ENCODE measurements at places on chromosomes 2 and 18. TPM values are rescaled to one million over a fixed set of nuclear protein-coding genes. Genes with fewer than 3 reads are reported as not detected.
A peak's percentile ranks its signal among the peaks of the same experiment; 100 is the strongest.

Gene CHRNG
- total RNA-seq = not detected

DNA sequence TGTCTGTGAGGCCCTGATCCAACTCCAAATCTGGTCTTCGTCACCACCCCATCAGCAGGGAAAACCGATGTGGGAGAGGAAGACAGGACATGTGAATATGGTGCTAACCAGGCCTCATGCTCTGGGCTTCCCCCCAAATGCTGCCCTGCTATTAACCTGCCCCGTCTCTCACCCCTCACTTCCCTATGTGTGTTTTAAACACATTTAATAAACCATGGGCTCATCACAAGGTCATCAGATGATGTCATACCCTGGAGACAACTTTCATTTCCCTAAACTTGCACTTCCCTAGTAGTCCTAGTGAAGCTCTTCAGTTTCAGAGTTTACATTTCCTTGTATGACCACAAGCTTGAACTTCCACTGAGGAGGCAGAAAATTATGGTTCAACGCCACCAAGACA is 49.9 kb downstream of the CD8B2 start:
- ATAC-seq = no peak

GRCh38 chr2:41000906-41001305 is 549.0 kb upstream of the SLC8A1 start:
- ATAC-seq = no peak

DNA sequence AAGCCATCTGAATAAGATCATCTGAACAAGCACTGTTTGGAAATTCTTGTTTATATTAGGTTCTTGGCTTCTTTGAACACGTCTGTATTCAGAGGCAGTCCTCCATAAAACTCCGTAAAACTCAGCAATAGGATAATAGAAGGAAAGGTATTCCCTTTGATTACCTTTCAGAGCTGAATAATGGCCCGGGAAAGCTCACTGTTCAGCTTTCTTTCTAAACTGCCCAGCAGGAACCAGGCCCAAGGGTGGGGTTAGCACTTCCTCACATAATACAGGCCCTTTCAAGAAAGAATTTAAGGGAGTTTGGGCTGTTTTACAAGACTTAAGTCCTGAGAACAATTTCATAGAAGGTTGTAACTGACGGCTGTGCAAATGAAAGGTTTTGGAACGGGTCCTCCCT is 72.2 kb upstream of the PHLPP1 start:
- no peak for ATAC-seq

- no peak for ATAC-seq
Observed at GRCh38 chr2:64753399-64753798, 99.7 kb upstream of the SERTAD2 start.

Gene GALNT1
- total RNA-seq = 69.3 TPM

DNA sequence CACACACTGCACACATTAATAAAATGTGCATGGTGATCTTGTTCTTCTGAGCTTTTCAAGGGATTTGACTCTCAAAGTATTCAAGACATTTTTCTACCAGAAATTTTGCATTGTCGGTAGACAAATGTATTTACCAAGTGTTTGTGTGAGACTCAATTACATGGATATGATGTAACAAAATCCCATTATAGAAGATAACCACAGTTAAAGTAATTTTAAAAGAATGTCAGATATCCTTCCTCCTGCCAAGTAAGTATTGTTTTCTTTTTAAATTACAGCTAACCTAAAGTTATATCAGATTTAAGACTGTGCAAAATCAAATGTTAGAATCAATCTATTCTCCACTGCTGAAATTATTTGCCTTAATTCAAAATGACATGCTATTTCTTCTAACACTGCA is 1344.5 kb upstream of the CHAC2 start:
- ATAC-seq = no peak

Gene GALNT13
- total RNA-seq = not detected

- ATAC-seq = peak; percentile 71
Observed at GRCh38 chr2:227370791-227371312, 8.3 kb downstream of the TM4SF20 start.

DNA sequence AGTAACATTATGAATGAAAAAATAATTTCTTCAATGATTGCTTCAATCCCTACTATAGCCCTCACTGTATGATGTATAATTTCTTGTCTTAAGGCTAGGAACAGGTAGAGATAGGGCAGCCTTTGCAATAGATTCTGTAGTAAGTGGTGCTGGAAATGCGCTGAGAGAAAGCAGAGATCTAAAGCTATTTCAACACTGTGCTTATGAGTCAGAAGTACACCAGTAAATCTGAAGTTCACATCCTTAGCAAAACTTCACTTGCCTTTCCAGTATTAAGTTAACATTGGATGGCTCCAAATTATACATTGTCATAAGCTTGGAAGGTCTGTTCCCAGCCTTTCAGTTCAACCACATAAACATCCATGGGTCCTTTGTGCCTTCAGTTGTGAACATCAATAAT is 178.2 kb upstream of the EPHA4 start:
- ATAC-seq = no peak

- no peak for ATAC-seq
Observed at GRCh38 chr2:161766334-161766733, 142.1 kb downstream of the SLC4A10 start.

- ATAC-seq = no peak
Observed at GRCh38 chr2:237270520-237270919, 143.4 kb downstream of the COL6A3 start.

DNA sequence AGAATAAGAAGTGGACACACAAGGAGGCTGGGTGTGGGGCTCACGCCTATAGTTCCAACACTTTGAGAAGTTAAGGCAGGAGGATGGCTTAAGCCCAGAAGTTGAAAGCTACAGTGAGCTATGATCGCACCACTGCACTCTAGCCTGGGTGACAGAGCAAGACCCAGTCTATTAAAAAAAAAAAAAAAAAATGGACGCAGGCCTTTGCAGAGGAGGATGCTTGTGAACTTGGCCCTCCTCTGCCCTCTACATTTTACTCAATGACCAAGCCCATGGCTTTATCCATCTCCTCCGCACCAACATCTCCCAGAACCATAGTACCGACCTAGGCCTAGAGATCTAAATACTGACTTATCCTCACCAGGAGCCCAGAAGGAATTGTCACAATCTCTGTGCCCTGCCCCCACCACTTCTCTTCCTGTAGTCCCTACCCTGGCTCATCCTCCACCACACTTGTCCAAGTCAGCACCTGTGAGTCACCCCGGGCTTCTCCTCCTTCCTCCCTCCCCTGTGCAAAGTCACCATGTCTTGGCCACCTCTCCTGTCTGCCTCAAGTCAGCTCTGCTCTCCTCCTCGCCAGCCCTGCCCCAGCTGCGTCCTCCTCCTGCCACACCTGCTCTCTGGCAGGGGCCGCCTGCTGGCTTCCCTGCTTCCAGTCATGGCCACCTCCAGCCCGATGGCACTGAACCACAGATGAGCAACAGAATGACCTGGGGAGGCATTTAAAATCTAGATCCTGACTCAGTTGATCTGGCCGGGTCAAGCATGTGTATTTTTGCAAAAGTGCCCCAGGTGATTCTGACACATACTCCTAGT is 35.8 kb upstream of the ASPRV1 start:
- peak; percentile 95 for ATAC-seq

- ATAC-seq = no peak
Observed at GRCh38 chr2:206011018-206011614, 74.9 kb downstream of the INO80D start.

GRCh38 chr2:7510353-7510752 is 593.1 kb downstream of the RNF144A start:
- ATAC-seq = no peak

- no peak for ATAC-seq
Observed at GRCh38 chr18:22182884-22183697, 13.7 kb downstream of the GATA6 start.

Gene CACNB4
- total RNA-seq = 0.32 TPM

DNA sequence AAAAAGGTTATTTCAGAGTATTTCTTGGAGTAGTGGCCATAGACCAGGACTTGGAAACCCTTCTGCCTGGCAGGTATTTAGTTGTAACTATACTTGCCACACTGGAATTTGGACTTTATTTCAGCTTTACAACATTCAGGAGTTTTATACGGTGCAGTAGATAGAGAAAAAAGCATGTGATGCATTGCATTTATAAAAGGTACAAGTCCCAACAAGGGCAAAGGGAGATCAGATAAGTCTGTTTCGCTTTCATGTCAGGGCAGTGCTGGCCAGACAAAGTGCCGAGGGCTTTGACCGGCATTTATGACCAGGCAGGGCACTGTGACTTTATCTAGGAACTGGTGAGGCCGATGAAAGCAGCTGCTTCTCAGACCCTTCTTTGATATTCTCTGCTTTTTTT is 145.4 kb downstream of the RTN4 start:
- no peak for ATAC-seq

DNA sequence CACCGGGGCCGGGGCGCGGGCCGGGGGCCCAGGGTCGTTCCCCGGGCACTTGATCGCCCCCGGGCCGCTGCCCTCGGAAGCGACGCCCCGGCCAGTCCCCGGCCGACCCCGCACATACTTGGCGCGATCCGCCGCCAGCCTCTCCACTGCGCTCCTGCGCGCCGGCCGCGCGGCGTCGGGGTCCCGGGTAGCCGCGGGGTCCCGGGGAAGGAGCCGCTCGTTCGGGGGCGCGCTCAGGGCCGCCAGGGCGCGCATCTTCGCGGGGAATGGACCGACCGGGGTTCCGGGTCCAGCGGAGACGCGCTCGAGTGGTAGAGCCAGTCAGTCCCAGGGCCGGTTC is 204 bp downstream of the FAM110C start:
- ATAC-seq = peak; percentile 9

GRCh38 chr2:172806493-172806892 is 70.8 kb downstream of the RAPGEF4 start:
- no peak for ATAC-seq

Gene RNU2-63P
- total RNA-seq = 10.2 TPM

GRCh38 chr2:219081701-219082331 is 21.1 kb upstream of the IHH start:
- no peak for ATAC-seq

Gene RTP5
- 0.58 TPM for total RNA-seq
